ENCODE measurements at places on chromosomes 6 and 20.

DNA sequence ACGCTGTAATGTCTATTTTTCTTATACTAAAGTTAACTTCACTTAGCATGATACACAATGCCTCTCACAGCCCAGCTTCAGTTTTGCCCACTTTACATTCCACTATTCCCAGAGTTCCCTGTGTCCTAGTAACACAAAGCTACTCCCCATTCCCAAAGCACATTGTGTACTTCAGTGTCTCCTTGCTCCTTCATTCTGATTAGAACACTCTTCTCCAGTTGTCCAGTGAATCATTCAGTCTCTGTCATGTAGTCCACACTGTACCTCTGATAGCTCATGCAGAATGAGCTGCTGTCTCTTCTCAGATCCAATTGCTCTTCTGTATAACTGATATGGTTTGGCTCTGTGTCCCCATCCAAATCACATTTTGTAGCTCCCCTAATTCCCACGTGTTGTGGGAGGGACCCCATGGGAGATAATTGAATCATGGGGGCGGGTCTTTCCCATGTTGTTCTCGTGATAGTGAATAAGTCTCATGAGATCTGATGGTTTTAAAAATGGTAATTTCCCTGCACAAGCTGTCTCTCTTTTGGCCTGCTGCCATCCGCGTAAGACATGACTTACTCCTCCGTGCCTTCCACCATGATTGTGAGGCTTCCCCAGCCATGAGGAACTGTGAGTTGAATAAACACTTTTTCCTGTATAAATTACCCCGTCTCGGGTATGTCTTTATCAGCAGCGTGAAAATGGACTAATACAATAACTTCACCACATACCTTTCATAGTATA lies 2.1 kb upstream of the TMX4 start:
- no peak for DNase-seq

DNA sequence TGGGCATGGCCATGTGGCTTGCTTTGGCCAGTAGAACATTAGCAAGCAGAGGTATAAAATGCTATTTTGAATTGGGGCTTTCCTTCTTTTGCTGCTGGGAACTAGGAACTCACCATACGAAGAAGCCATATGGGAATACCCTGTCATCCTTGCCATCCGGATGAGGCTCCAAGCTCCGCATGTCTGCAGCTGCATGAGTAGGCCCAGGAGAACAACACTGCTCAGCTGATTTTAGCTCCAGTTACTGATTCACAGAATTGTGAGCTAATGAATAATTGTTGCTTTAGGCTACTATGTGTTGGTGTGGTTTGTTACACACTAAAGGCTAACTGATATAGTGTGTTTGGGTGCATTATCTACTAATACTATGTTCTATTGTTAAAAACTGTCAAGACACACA lies 2.7 kb upstream of the PLCB4 start:
- no peak for DNase-seq

GRCh38 chr6:76553256-76553655 lies 480.8 kb upstream of the IMPG1 start:
- DNase-seq: no peak

GRCh38 chr6:62037445-62037844 lies 248.6 kb downstream of the KHDRBS2 start:
- no peak for DNase-seq

DNA sequence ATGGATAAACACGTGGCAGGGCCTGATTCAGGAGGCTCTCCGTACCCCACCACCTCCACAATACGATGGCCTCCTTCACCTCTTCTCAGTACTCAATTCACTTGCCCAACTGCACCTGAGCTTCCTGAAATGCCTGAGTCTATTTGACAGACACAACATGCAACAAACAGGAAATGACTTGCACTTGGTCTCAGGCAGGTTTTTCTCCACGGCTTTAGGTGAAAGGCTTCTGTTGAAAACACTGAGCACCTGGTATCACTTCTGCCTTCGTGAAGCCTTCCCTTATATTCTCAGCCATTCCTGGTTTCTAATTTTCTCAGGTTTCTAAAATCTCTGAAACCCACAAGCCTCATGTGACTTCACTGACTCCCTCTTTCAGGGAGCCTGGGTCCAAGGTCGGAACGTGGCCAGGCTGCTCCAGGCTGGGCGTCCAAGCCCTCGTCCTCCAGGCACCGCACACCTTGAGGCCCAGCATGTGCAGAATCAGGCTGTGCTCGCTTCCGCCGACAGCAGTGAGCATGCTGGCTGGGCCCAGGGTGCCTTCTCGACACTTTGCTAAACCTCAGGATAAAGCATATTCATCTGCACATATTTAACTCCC lies 34.7 kb downstream of the TAF4 start:
- no peak for DNase-seq

DNA sequence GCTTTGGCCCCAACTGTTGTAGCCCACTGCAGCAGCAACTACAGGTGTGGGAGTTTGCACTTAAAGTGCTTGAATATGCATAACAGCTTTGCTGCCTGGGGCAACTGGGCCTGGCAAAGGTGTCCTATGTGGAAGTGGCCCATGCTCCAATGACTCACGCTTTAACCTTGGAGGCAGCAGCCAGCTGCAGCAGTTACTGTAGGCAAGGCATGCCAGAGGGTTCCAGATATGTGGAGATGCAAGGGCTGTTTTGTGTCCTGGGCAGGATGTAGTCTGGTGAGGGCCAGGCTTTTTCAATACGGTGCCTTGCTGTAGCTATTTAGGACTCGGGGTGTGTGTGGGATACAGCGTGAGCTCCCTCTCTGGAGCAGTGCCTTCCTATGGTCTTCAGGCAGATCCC lies 150.3 kb downstream of the NKAIN2 start:
- DNase-seq: no peak

DNA sequence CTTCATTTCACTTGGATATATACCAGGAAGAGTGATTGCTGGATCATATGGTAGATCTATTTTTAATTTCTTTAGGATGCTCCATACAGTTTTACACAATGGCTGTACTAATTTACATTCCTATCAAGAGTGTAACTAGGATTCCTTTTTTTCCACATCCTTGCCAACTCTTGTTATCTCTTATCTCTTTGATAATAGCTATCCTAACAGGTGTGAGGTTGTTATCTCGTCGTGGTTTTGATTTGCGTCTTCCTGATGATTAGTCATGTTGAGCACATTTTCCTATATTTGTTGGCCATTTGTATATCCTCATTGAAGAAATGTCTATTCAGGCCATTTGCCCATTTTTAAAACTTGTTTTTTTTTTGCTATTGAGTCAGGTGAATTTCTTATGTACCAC lies 552.4 kb downstream of the RFPL4B start:
- no peak for DNase-seq

GRCh38 chr6:137907170-137907569 lies 40.1 kb downstream of the TNFAIP3 start:
- no peak for DNase-seq

GRCh38 chr6:125300992-125301434 lies 754 bp downstream of the HDDC2 start:
- no peak for DNase-seq

GRCh38 chr6:138250513-138251247 lies 32.4 kb upstream of the PBOV1 start:
- no peak for DNase-seq

DNA sequence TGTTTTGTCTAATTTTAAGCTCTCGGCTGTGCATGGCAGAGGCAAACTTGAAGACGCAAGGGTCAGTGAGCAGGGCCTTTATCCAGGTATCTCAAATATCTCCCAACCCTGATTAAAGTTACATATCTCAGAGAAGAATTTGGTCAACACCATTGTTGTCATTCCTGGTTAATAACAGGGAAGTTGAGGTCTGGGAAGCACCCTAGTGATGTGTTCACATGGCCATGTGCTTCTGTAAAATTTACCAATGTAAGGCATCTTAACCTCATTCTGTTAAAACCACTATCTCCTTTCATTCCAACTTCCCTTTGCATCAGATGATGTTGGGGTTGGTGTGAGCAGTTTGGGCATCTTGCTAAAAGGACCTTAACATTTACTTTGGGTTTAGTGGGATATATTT lies 4.0 kb upstream of the FAM110A start:
- DNase-seq: no peak

Data from stimulated activated CD8-positive, alpha-beta memory T cell treated with anti-CD3 and anti-CD28 coated beads, Interleukin-4, amount 100 ng/mL, for 1 hour (primary cell).